CD4-positive, alpha-beta T cell (primary cell): ENCODE measurements at places on chromosomes 4 and X.

GRCh38 chr4:11013094-11013664 lies 328.6 kb upstream of the CLNK start:
- no peak for DNase-seq

- DNase-seq, result no peak
Observed at GRCh38 chr4:6885953-6886557, 23.6 kb upstream of the TBC1D14 start.

DNA sequence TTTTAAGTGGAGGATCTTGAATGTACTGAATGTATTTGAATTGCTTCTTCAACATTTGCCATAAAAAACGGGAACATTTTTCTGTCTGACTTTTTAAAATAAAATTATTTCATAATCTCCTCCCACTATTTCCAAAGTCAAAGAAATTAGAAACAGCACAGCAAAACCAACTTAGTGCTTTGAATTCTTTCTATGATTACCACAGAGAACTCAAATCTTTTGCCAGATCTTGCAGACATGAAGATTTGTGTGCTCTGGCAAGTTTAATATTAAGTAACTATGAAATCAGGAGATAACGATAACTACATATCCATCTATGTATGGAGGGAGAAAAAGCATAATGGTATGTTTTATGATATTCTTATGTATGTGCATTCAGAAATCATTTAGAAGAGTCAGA lies 982.2 kb downstream of the PCDH7 start:
- no peak for DNase-seq

- DNase-seq, result no peak
Observed at GRCh38 chr4:182800216-182800515, 117.0 kb downstream of the DCTD start.

DNA sequence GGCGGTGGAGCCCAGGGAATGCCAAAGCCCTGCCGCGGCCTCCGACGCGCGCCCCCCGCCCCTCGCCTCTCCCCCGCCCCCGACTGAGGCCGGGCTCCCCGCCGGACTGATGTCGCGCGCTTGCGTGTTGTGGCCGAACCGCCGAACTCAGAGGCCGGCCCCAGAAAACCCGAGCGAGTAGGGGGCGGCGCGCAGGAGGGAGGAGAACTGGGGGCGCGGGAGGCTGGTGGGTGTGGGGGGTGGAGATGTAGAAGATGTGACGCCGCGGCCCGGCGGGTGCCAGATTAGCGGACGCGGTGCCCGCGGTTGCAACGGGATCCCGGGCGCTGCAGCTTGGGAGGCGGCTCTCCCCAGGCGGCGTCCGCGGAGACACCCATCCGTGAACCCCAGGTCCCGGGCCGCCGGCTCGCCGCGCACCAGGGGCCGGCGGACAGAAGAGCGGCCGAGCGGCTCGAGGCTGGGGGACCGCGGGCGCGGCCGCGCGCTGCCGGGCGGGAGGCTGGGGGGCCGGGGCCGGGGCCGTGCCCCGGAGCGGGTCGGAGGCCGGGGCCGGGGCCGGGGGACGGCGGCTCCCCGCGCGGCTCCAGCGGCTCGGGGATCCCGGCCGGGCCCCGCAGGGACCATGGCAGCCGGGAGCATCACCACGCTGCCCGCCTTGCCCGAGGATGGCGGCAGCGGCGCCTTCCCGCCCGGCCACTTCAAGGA lies at the start of gene FGF2:
Gene FGF2, plus strand, starts transcription at position 279 of the 705 bp plus-strand sequence. Its CDS starts 344 bp downstream, at position 623.
- DNase-seq, result peak; percentile 31

DNA sequence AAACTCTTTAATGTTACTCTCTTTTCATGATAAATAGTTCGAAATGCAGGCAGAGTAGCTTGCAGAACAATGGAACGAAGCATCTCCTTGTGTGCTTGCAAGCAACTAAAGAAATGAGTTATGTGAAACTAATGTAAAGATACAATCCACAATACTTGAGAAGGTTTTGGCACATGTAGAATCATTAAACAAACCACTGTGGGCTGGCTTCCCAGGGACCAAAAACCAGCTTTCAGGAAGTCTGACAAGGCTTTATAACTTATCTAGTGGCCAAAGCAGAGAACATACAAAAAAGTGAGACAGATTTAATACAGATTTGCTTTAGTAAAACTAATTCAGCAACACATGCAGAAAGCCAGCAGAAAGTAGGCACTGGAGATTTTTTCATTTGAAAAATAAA lies 1673.8 kb upstream of the AGA start:
- DNase-seq, result no peak

GRCh38 chr4:41696763-41697162 lies 51.8 kb downstream of the PHOX2B start:
- no peak for DNase-seq

DNA sequence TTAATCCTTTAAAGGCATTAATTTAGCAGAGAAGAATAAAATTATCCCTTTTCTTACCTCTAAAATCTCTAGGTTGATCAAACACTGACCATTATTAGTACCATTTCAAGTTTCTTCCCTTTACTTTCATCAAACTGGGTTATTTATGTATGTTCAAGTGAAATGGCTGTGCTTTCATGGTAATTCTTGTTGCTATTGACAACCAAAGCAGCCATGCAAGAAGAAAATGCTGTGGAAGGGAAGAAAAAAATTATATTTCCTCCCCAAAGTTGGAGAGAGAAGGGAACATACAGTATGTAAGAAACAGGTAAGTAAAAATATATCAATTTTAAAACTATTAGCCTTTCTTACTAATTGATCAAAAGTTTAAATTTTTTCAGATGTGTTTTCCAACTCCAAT lies 16.2 kb downstream of the NPNT start:
- no peak for DNase-seq
